Pancreas (tissue), 10 donors: ENCODE measurements at places on chromosomes 6 and 20.

GRCh38 chr6:122754191-122754731 lies 25.3 kb upstream of the FABP7 start:
- H3K4me1 ChIP-seq = no peaks in the 10 kb centered on the region
- no peaks in the 10 kb centered on the region for H3K36me3 ChIP-seq
- no peak overlapping the region for H3K27ac ChIP-seq
- no peak for DNase-seq

GRCh38 chr6:57207141-57207540 lies 15.0 kb downstream of the RAB23 start:
- DNase-seq = no peak
- no peak overlapping the region for H3K27ac ChIP-seq
- no peaks in the 10 kb centered on the region for H3K36me3 ChIP-seq
- no peaks in the 10 kb centered on the region for H3K27me3 ChIP-seq
- no peak overlapping the region for H3K4me3 ChIP-seq

DNA sequence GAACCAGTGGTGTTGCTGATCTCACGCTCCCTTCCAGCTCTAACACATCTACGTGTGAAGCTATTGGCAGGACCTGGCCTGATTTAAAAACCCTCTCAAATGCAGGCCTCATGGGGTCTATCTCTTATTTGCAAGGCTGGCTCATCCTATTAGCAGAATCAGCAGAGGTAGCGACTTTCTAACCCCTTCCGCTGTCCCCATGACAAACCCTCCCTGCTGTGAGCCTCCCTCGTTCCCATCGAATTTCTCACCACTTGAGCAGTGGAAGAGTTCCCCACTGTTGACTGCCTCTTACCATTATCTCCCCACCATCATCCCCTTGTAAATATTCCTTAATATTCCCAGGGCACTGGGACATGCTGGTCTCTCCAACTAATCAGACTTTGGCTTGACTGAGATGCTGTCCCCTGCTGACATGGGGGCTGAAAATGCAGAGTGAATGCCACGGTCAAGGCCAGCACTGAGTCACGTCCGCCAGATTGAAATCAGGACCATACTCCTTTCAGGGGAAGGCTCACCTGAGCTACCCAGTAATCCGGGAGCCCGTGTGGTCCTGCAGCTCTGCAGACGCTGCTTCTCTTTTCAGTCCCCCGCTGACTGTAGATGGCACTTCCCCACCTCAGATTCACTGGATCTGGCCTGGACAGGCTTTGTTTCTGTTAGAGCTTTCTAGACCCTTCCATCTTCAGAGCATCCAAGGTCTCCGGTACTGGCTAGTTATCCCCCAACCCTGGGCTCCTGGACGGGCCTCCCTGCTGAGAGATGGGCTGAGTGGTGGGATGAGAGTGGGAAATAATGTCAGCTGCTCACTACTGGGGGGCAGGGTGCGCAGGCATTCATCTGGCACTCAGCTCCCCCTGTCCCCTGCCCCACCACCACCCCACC lies 23.1 kb downstream of the AAR2 start:
- no peak for DNase-seq
- no peak overlapping the region for H3K27ac ChIP-seq
- no peaks in the 10 kb centered on the region for H3K36me3 ChIP-seq
- H3K4me1 ChIP-seq = no peaks in the 10 kb centered on the region
- H3K27me3 ChIP-seq = no peaks in the 10 kb centered on the region
- H3K4me3 ChIP-seq = no peak overlapping the region

- H3K27ac ChIP-seq = no peak overlapping the region
- H3K27me3 ChIP-seq = no peaks in the 10 kb centered on the region
- H3K36me3 ChIP-seq = no peaks in the 10 kb centered on the region
- no peaks in the 10 kb centered on the region for H3K4me1 ChIP-seq
- DNase-seq = no peak
Observed at GRCh38 chr6:114064862-114065261, 93.9 kb upstream of the HDAC2 start.

DNA sequence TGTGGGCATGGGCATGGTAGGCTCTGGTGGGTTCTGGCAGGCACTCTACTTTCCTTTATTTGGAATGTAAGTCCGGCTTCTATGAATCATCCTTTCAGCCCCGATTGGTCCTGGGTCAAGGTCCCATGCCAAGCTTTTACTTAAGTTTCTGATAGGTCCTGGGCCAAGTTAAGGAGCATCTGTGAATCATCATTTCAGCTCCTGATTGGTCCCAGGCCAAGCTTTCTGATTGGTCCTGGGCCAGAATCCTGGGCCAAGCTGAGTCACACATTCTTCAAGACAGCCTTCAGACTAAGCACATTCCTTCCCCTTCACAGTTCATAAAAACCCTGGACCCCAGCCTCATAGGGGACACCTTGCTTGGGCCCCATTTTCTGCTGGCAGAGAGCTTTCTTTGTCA lies 231.0 kb upstream of the EYS start:
- H3K27ac ChIP-seq = no peak overlapping the region
- no peak overlapping the region for H3K4me3 ChIP-seq
- H3K27me3 ChIP-seq = no peaks in the 10 kb centered on the region
- no peaks in the 10 kb centered on the region for H3K4me1 ChIP-seq

- H3K27me3 ChIP-seq = no peaks in the 10 kb centered on the region
- H3K4me3 ChIP-seq = no peak overlapping the region
- H3K27ac ChIP-seq = no peak overlapping the region
- no peak for DNase-seq
Observed at GRCh38 chr20:9912290-9912689, 73.4 kb upstream of the PAK5 start.

- no peak overlapping the region for H3K4me3 ChIP-seq
- H3K27me3 ChIP-seq = no peaks in the 10 kb centered on the region
- H3K36me3 ChIP-seq = no peaks in the 10 kb centered on the region
- H3K4me1 ChIP-seq = peaks cover 16% of the 10 kb centered on the region
Observed at GRCh38 chr20:62425281-62426058, 1.9 kb downstream of the RBBP8NL start.

- H3K27ac ChIP-seq = no peak overlapping the region
- H3K27me3 ChIP-seq = no peaks in the 10 kb centered on the region
- no peak for DNase-seq
- H3K4me1 ChIP-seq = no peaks in the 10 kb centered on the region
- H3K36me3 ChIP-seq = no peaks in the 10 kb centered on the region
- H3K4me3 ChIP-seq = no peak overlapping the region
Observed at GRCh38 chr6:161985876-161986423, 712.1 kb upstream of the AGPAT4 start.

DNA sequence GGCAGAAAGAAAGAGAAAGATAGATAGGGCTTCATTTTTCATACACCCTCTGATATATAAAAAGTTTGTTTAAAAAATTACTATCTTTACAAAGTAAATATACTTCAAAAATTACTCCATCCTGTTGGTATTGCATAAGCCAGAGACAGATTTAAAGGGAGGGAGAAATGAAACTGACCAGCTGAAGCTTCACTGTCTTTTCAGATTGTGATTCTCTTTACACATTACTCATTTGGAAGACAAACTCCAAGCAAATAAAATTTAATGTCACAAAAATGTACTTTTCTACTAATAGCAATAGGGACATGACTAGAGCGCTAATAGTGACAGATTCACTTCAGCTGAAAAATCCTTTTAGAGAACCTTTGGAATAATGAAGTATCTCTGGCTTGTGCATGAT lies 38.6 kb upstream of the MARCKS start:
- no peak for DNase-seq
- no peak overlapping the region for H3K27ac ChIP-seq
- H3K4me3 ChIP-seq = no peak overlapping the region
- peaks cover 8% of the 10 kb centered on the region for H3K4me1 ChIP-seq
- no peaks in the 10 kb centered on the region for H3K36me3 ChIP-seq
- H3K27me3 ChIP-seq = no peaks in the 10 kb centered on the region

GRCh38 chr6:149935668-149936067 lies 6.1 kb upstream of the ULBP2 start:
- no peak overlapping the region for H3K27ac ChIP-seq
- no peak for DNase-seq
- H3K27me3 ChIP-seq = peaks cover 17% of the 10 kb centered on the region
- no peak overlapping the region for H3K4me3 ChIP-seq
- peaks cover 9% of the 10 kb centered on the region for H3K4me1 ChIP-seq

DNA sequence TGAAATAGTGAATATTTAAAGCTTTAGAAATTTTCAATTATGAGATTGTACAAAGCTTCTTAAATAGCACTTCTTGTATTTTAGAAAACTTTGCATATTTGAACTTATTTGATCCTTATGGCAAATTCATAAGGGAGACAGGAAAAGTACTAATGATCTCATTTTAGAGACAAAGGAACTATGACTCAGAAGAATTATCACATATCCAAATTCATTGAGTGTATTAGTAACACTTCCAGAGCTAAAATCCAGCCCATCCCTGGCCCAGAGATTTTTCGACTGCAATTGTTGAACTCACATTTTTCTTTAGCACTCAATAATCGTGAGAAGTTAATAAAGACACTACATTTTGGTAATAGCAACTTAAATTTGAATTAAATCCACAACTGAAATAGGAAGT lies 704.3 kb downstream of the EPM2A start:
- no peak for DNase-seq
- H3K27me3 ChIP-seq = no peaks in the 10 kb centered on the region
- H3K4me3 ChIP-seq = no peak overlapping the region
- H3K27ac ChIP-seq = no peak overlapping the region
- no peaks in the 10 kb centered on the region for H3K36me3 ChIP-seq
- peaks cover 9% of the 10 kb centered on the region for H3K4me1 ChIP-seq

DNA sequence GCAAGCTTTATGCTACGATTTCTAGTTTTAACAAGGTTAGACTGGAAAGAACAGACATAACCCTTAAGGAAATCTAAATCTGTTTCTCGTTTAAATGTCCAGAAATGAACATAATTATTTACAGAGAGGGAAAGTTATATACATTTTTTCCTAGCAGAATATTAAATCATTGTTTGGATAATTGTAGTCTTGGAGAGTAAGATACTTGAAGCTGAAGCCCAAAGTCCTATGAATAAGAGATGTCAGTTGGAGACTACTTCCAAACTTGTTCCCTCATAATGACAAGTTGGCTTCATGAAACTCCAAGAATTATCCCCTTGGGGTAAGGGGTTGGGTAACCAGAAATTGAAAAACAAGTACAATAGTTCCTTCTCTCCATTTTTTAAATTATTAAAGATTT lies 911.1 kb upstream of the MAN1A1 start:
- H3K27me3 ChIP-seq = no peaks in the 10 kb centered on the region
- no peaks in the 10 kb centered on the region for H3K4me1 ChIP-seq
- H3K27ac ChIP-seq = no peak overlapping the region
- DNase-seq = no peak
- no peak overlapping the region for H3K4me3 ChIP-seq
- H3K36me3 ChIP-seq = no peaks in the 10 kb centered on the region

DNA sequence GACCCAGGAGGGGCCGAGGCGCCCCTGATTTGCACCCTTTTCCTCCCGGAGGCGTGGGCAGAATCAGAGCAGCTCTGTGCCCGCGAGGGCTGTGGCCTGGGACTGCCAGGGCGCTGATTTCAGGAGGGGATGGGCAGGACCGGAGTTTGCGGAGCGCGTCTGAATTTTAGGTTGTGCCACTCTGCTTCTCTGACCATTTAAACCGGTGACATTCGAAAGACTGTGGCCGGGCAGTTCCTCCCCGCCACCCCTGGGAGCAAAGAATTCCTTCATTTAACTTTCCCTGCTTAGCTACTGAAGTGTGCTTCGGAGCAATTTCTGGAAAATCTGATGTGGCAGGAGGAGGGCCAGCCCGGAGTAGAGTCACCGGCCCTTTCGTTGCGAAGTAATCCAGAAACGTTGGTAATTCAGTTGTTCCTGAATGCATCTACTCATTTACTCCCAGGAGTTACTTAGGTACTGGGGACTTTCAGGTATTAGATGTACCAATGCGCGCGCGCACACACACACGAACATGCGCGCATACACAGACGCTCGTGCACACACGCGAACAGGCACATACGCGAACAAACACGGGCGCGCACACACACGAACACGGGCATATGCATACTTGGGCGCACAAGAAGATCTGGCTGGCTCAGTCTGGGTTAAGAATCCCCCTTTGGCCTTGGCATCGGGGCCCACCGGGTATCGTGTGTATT lies 568 bp downstream of the CCDC170 start:
- no peaks in the 10 kb centered on the region for H3K27me3 ChIP-seq
- peak overlapping the region; percentile 39 for H3K4me3 ChIP-seq
- no peaks in the 10 kb centered on the region for H3K36me3 ChIP-seq
- DNase-seq = no peak
- H3K4me1 ChIP-seq = no peaks in the 10 kb centered on the region
- H3K27ac ChIP-seq = no peak overlapping the region

DNA sequence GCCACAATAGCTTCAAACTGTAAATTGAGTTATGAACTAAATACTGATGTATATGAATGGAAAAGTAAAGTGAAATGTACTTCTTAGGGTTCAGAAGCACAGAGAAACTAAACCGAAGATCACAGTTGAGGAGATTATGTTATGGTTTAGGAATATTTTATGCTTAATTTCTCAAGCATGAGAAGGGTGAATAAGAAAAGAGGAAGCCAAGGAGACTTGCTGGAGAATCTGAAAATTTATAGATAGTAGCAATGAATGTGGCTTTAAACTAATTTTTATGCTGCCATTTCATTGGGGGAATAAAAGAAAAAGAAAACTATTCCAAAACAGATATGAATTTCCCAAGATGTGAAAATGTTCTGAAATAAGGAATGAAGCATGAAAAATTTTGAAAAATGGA lies 5.6 kb downstream of the ANKS1A start:
- H3K4me3 ChIP-seq = no peak overlapping the region
- H3K4me1 ChIP-seq = peaks cover 16% of the 10 kb centered on the region
- no peaks in the 10 kb centered on the region for H3K36me3 ChIP-seq
- no peaks in the 10 kb centered on the region for H3K27me3 ChIP-seq
- no peak for DNase-seq

GRCh38 chr20:19937651-19938420 lies 79.3 kb upstream of the NAA20 start:
- peaks cover 12% of the 10 kb centered on the region for H3K4me1 ChIP-seq
- DNase-seq = no peak
- no peak overlapping the region for H3K4me3 ChIP-seq

GRCh38 chr20:24164360-24164759 lies 175.8 kb upstream of the GGTLC1 start:
- no peaks in the 10 kb centered on the region for H3K36me3 ChIP-seq
- H3K4me1 ChIP-seq = no peaks in the 10 kb centered on the region
- H3K27ac ChIP-seq = no peak overlapping the region
- H3K27me3 ChIP-seq = no peaks in the 10 kb centered on the region
- DNase-seq = no peak

GRCh38 chr6:36678488-36679042 lies at the start of gene CDKN1A:
Gene CDKN1A (plus strand): TSS chr6:36678714. CDS start chr6:36684102, 5,388 bp downstream.
- peak; percentile 93 for DNase-seq
- H3K4me3 ChIP-seq = peak within 1 kb of the TSS; percentile 82
- H3K36me3 ChIP-seq = no peaks in the 10 kb centered on the region

DNA sequence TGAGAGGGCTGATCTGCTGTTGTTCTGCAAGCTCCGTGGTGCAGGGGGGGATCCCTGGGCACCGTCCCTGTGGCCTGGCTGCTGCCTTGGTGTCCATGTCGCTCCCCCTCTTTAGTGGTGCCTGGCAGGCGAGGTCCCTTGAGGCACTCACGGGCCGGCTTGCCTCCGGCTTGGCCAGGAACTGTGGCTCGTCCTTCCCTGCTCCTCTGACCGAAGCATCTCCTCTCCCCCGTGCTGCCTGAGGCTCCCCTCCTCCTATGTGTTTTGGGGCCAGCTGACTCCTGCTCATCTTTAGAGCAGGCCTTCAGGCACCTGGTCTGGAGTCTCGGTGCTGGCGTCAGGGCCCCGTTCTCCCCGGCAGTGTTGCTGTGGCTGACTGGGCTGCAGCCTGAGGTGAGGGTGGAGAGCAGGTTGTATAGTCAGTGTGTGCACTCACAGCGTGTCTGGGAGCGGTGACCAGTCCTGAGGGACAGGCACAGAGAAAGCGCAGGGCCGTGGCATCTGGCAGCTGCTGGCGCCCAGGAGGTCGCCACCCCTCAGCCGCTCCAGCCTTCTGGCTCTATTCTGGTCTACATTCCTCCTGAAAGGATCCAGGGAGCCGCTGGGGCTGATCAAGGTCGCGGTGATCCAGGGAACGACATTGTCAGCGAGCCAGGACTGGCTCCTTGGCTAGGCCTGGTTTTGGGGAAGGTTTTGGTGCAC lies 43.7 kb downstream of the PYGB start:
- DNase-seq = no peak
- H3K27me3 ChIP-seq = no peaks in the 10 kb centered on the region
- H3K4me1 ChIP-seq = no peaks in the 10 kb centered on the region
- no peak overlapping the region for H3K4me3 ChIP-seq
